Epithelial cell of proximal tubule (primary cell): ENCODE measurements at places on chromosomes 13 and 19. TPM values are rescaled to one million over a fixed set of nuclear protein-coding genes. Genes with fewer than 3 reads are reported as not detected.

- no peak for DNase-seq
Measured at GRCh38 chr13:23770428-23770827, 118.8 kb downstream of the MIPEP start.

GRCh38 chr19:41570639-41571112 lies 5.3 kb upstream of the CEACAM21 start:
- no peak for DNase-seq

- DNase-seq: no peak
Measured at GRCh38 chr13:72508392-72508791, 219.0 kb downstream of the MZT1 start.

- DNase-seq: no peak
Measured at GRCh38 chr13:77213644-77214043, 113.2 kb downstream of the MYCBP2 start.

DNA sequence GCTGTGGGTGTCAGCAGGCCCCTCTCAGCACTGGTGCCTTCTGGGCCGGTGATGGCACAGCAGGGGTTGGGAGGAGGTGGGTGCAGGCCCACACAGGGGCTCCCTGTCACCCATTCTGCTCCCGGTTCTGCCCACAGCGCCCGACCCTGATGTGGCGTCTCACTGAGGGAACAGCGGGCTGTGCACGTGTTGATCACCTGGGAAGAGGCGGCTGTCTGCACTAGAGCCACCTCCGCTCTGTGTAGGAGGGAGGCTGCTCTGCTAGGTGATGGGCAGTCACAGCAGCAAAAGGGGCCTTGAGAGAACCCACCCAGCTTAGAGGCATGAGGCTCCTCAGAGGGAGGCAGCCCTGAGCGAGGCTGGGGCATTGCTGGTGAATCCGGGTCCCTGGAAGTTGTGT lies 39.2 kb upstream of the TUBGCP3 start:
- no peak for DNase-seq

DNA sequence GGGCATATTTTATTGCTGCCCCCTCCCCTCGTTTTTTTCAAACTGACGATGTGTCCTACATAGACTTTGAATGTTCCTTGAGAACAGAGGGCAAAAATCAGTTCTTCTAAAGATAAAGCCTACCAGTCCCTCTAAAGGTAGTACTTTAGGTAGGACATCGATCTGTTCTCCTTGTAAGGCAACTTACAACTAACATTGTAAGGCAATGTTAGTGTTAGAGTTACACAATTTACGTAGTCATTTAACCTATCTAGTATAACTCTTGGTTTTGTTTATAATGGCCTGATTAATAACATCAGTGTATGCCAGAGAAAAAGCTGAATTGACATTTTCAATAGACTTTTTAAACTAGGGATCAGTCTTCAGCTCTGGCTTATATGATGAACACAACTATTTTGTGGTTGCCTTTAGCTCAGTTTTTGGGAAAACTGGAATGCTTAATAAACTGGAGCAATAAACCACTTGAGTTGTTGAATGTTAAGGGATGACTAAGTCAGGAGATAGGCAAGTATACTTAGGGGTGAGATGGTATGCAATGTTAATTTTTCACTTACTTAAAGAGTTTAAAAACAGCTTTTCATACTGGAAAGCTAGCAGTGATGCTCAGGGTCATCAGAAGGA lies 2.2 kb downstream of the NDFIP2 start:
- DNase-seq: no peak

DNA sequence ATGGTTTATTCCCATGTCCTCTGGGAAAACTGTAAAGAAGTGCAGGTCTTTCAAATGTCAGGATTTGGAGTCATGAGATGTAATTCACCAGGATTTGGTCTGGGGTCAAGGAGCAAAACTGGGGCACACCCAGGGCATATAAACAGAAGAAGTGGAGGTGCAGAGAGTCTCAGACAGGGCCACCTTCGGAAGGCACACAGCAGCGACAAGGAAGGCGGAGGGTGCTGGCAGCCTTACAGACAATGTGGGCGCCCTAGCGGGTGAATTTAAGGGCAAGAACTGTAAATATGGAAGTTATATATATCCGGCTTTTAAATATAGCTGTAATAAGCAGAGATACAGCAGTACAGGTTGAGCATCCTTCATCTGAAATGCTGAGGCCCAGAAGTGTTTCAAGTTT lies 31.2 kb downstream of the DHRS12 start:
- no peak for DNase-seq

DNA sequence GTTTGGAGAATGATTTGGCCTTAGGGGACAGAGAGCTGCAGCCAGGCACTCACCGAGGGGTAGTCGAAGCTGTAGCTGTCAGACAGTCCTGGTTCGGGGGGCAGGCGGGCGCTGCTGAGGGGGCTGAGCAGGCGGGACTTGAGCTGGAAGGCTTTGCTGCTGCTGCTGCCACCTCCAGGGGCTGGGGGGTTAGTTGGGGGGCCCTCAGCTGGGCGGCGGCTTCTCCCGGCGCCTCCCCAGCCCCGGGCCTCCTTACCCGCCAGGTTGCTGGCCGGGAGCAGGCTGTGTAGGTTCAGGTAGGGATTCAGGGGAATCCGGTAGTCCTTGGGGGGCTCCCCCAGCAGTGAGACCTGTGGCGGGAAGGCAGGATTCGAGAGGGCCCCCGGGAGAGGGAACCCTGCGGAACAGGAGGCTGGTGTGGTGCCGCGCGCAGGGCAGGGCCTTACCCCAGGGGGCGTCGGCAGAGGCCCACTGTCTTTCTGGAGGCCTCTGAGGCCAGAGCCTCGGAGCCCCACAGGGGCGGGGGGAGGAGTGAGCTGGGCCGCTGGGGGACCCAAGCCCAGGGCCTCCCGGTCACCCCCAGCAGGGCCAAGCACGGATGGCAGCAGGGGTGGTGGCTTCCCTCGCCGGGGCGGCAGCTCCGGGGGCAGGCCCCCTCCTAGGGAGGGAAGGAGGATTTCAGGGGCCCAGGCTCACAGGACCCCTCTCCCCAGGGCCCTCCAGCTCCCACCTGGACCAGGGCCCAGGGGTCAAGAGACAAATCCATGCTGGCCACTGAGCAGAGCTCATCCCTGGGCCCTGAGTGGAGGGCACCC lies 5.0 kb upstream of the FDX2 start:
- DNase-seq: no peak

DNA sequence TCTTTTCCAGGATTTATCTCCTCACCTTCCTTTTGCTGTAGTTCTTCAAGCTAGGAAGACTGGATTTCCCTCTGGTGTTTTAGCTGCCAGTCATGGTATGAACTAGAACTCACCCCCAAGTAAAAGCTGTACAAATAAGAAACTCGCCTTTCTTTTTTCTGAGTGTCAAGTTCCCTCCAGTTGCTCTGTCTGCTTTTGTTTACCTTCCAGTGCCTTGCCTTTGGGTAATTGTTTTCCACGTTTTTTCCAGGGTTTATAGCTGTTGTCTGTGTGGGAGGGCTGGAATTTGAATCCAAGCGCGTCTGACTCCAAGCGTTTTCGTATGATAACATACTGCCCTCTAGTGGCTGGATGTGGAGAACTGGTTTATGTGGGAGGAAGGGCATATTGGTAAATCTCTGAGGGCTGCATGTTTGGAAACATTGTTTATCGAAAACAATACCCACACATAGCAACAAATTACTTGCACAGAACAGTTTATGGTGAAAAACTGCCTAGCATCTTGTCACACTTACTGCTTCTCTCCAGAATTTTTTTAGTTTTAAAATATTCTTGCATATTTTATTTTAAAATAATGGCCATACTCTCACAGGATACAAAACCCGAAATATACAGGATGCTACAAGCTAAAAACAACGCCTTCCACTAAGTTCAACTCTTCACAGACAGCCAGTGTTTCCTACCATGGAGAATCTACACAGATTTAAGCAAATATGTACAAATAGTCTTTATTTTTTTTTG lies 19.2 kb downstream of the RCN3 start:
- peak; percentile 43 for DNase-seq

GRCh38 chr13:114130837-114131582 lies 1.4 kb downstream of the RASA3 start:
- DNase-seq: no peak

DNA sequence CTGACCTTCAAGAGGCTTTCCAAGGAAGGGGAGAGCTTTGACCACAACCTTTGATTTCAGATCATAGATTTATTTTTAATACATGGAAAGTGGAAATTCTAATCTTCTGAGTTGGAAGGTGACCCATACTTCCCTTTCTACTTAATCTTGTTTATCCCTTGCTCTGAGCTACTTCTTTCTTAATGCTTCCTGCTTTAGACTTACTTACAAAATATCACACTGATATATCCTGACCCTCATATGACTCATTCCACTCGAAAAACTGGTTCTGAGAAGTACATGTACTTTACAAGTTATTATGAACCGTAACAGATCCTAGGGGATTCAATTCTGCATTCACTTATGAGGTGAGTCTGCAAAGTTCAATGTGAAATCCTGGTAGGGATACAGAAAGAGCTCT lies 76.2 kb upstream of the IRS2 start:
- no peak for DNase-seq

- DNase-seq: no peak
Measured at GRCh38 chr13:94702181-94703041, 9.9 kb downstream of the SOX21 start.

DNA sequence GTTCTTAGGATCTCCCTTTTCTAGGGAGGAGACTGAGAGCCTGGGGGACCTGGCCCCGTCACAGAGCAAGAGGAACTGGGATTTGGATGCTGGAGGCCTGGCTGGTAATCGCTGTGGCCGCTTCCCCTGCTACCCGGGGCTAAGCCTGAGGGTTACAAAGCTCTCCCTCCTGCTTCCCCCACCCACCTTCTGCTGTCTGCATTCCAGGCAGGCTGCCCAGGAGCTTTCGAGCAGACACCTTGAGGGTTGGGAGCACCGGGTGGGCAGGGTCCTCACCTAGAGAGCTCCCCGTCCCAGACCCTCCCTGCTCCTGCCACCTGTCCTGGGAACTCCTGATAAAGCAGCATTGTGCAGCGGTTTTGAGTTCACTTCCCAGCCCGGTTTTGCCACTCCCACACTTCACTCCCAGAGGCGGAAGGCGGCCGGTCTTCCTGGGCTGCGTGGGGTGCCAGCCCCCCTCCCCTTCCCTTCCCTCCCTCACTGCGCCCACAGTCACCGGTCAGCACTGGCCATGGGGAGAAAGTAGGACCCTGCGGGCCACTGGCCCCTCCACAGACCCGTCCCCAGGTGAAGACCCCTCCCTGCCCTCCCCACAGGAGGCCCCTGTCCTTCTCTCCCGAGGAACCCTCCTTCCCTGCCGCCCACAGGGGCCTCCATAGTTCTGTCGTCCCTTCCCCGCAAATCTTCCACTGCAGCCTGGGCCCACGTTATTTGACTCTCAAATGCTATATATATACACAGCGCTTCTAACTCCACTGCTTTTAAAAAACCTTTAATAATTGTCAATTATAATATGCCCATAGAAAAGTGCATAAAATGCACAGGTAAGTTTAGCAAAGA lies 8.1 kb downstream of the PAK4 start:
- DNase-seq: no peak

DNA sequence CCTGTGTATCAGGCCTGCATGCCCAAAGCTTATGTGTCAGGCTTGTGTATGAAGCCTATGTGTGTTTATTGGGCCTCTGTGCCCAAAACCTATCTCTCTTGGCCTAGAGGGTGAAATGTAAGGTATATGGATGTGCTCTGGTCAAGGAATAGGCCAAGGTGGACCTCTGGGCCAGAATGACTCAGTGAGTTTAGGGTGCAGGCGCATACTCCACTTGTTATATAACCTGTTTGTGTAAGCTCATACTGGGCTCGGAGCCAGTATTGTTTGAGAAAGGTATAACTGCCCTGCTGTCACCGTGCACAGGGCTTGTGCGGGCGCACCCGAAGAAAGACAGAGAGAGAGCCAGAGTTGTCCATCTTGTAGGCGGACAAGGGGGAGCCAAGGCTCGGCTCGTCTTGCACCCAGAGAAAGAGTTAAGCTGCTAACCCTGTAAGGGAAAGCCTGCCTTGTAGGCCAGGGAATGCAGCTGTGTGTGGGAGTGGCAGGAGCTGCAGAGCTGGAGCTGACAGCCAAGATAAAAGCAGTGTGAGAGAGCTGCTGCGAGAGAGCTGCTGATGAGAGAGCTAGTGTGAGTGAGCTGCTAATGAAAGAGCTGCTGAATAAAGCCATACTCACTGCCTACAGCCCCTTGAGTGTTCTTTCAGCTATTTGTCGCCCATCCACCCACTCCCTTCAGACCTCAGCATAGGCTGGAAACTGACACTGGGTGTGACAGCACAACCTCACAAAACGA lies 43.4 kb upstream of the N4BP2L1 start:
- no peak for DNase-seq

DNA sequence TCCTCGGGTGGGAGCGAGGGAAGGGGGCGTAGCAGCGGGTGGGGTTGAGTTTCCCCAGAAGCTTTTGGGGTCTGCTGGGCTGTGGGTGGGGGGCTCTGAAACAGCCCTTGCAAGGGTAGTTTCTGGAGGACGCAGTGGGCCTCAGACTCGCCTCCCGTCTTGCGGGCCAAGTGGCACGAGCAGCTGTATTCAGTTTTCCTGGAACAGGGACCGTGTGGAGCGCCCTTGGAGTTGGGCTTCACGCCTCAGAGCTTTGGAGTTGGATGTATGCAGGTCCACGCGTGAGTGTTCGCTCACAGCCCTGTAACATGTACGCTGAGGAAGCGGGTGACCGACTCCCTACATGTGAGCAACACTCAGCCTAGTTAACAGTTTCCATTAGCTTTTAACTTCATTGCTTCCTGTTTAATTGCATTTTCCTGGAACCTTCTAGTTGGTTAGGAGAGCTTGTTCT lies 603 bp downstream of the TM9SF2 start:
- no peak for DNase-seq

DNA sequence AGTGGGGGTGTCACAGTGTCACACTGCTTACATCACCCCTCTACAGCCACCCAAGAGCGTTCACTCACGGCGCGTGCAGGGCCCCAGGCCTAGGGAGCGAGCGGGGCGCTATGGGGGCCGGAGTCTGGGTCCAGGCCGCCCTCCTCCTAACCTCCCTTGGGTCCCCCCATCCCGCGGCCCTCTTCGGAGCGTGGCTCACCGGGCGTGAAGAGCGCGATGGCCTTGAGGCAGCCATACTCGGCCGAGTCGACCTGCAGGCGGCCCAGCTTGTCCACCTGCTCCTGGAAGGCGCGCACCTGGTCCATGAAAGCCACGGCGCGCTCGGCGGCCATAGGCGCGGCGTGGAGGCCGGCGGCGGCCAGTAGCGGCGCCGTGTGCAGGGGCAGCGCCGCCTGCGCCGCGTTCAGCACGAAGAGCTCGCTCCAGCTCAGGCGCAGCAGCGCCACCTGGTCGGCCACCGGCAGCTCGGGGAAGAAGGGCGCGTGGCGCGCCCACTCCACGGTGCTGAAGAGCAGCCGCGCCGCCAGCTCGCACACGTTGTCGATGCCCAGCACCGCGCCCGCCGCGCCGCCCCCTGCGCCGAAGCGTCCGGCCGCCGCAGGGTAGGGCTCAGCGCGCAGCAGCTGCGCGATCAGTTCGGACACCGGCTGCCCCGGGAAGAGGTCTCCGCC lies 9.4 kb downstream of the OCEL1 start:
- DNase-seq: no peak

DNA sequence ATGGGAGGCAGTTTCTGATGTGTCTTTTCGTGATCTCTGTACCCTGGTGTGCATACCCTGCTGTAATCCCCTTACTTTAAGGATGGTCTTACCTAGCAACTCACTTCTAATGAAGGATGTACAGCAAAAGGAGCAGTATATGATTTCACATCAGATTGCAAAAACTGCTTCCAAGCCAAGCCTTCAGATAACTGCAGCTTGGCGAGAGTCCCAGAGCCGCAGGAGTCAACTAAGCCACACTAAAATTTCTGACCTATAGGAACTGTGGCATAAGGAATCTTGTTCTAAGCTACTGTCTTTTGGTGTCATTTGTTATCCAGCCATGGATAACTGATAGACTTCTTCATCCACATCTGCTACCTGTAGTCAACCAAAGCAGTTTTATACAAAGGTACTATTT lies 496.7 kb downstream of the GPC6 start:
- no peak for DNase-seq

The SNAPC2 gene
- 29.1 and 34.2 TPM in 2 replicates for total RNA-seq

The ZNF665 gene
- total RNA-seq: 2.2 and 10.8 TPM in 2 replicates

The GJA3 gene
- total RNA-seq: 0.14 and 0.58 TPM in 2 replicates

The CEACAM8 gene
- not detected in 2 replicates for total RNA-seq

The ATXN8OS gene
- not detected in 2 replicates for total RNA-seq
